SK-N-SH (cell line): ENCODE measurements at places on chromosomes 3 and 15. TPM values are rescaled to one million over a fixed set of nuclear protein-coding genes. Genes with fewer than 3 reads are reported as not detected.

GRCh38 chr3:160069986-160070385 lies 81.4 kb downstream of the IL12A start:
- no peak for DNase-seq

GRCh38 chr3:136544532-136544931 lies 207.6 kb downstream of the STAG1 start:
- DNase-seq = no peak

- DNase-seq = no peak
These were observed 419.8 kb upstream of the THBS1 start for GRCh38 chr15:39161096-39161495.

Gene RAD54L2
- 3.6 and 4.1 TPM in 2 replicates for polyA plus RNA-seq

GRCh38 chr3:22089284-22089683 lies 338.3 kb upstream of the ZNF385D start:
- DNase-seq = peak; percentile 6

GRCh38 chr3:49701388-49702077 lies 12.2 kb downstream of the RNF123 start:
- DNase-seq = peak; percentile 71

- no peak for DNase-seq
These were observed 330.3 kb upstream of the CTNNB1 start for GRCh38 chr3:40869013-40869412.

GRCh38 chr3:3998140-3998922 lies 199.1 kb downstream of the LRRN1 start:
- peak; percentile 38 for DNase-seq
